ENCODE measurements at places on chromosomes 11 and 22.

GRCh38 chr11:587978-588380, 11.7 kb downstream of the PHRF1 start:
- peak; percentile 78 for DNase-seq

DNA sequence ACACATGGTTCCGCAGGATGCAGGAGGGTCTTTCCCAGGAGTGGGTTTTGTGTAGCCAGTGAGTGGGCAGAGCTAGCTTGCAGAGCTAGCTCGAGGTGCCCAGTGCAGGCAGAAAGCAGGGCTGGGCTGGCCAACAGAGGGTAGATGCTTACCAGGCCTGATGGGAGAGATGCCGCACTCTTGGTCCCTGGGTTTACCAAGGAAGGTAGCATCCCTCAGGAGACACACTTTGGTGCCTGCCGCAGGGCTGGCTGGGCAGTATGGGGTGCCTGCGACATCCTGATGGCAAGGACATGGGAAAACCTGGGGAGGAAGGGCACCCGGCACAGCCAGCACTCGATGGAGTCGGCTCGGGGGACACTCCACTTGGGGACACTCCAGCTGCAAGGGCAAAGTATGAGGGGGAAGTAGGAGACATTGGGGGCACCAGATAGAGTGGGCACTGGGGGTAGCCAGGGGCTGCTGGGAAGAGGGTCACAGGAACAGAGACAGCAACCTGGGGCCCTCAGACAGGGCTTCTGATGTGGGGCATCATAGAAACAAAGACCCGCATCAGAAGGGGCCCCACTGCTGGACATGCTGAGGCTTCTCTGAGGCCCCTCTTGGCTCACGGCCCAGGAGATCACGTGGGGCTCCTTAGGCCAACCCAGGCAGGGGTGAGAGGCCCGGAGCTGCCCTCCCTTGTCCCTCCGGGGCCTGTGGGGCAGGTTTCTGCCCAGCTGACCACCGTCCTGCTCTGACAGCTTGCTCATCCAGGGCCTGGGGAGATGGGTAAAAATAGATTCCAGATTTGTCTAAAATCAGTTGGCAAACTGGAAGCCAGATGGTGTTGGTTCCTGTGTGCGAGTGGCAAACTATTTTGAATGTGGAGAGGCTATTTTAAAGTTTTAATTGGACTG, 89.8 kb downstream of the MORC2 start:
- no peak for DNase-seq

DNA sequence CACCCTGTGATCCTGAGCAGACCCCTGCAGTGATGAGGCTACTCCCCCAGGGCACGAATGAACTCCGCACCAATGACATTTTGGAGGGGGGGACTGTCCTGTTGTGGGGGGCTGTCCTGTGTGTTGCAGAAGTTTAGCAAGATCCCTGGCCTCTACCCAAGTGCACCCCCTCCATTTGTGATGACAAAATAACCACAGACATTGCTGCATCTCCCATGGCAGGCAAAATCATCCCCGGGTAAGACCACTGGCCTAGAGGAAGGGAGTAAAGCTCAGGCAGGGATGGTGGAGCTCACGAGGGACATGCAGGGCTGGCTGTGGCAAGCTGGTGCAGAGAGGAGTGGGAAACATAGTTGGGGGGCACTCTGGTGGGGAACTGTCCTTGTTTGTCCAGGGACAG, 40.6 kb downstream of the NECTIN1 start:
- DNase-seq, result no peak

- DNase-seq, result no peak
These were observed 84.9 kb downstream of the ME3 start for GRCh38 chr11:86587264-86588193.

GRCh38 chr11:63608353-63609345, 5.6 kb downstream of the PLAAT3 start:
- DNase-seq, result no peak
